ENCODE measurements at places on chromosomes 12 and 14.

- DNase-seq: no peak
These were observed 122.7 kb downstream of the SLC38A6 start for GRCh38 chr14:61103541-61104339.

DNA sequence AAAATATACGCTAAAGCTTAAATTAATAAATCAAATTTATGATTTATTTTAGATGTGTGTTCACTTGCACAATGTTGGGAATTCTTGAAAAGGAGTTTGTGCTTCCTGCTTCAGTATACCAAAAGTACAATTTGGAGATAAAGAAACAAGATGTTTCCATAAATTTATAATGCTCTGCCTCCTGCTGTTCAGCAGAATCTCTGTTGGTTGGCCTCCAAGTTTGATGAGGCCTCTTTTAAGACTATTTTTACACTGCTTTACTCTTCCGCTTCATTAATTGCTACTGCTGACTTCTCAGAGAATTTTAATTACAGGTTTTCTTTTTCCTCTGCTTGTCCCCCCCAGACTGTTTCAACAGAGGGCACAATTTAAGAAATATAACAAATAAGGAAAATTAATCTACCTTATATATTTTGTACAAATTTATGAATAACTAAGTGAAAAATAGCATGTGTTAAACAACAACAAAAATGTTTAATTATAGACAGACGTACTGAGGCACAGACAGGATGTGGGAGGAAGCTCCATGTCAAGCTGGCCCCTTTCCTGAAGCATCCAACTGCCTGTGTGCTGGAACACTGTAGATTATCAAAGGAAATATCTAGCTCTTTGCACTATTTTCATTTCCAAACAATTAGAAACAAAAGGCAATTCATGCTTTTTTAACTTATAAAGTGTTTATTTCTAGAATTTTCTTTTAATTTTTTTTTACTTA lies 83.9 kb downstream of the PIK3C2G start:
- no peak for DNase-seq

DNA sequence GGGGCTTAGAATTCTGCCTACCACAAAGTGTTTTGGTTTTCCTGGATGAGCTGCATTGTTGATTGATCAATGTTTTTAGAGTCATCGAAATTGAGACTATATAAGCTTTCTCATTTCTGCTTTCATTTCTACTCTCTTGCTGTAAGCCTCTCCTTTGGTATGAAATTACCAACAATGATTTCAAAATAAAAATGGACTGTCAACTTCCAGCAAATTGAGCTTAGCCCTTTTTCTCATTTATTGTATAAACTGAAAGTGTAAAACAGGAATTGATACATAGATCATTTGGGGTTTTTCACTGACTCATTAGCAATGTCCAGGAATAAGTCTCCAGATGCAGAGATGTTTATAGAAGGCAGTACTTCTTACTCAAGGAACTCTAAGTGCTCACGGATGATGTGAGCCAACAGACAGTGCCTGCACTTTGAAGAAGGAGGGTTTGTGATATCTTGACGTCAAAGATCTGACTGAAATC lies 20.0 kb upstream of the PCNX1 start:
- no peak for DNase-seq

GRCh38 chr14:22220427-22220826 lies 368.6 kb downstream of the DAD1 start:
- no peak for DNase-seq

GRCh38 chr12:58701536-58701935 lies 218.8 kb downstream of the LRIG3 start:
- DNase-seq: no peak

GRCh38 chr12:67391034-67391433 lies 121.9 kb downstream of the CAND1 start:
- no peak for DNase-seq

DNA sequence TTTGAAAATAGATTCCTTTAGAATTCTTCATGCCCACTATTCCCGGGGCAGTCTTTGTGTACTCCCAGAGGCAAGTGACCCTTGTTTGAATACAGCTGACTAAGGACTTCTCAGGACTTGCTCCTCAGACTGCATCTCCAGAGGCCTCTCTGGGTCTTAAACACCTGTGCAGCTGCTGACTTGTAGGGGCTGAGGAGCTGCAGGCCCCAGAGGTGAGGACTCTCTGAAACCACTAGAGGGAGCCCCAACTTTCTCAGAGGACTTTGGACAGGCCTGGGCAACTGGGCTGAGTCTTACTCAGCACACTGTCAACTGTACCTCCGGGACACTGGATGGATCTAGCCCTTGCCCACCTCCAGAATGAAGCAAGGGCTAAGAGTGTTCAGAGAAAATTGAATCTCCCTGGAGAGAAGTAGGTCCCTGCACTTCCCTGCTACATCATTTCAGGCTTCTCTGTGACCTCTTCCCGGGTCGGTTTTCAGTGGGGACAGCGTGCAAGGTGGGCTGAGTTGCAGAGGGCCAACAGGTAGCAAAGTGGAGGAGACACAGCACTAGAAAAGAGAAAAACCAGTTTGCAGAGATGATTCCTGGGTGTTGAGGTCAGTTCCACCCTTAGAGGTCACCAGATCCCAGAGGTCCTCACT lies 164.6 kb downstream of the TMEM117 start:
- peak; percentile 54 for DNase-seq

DNA sequence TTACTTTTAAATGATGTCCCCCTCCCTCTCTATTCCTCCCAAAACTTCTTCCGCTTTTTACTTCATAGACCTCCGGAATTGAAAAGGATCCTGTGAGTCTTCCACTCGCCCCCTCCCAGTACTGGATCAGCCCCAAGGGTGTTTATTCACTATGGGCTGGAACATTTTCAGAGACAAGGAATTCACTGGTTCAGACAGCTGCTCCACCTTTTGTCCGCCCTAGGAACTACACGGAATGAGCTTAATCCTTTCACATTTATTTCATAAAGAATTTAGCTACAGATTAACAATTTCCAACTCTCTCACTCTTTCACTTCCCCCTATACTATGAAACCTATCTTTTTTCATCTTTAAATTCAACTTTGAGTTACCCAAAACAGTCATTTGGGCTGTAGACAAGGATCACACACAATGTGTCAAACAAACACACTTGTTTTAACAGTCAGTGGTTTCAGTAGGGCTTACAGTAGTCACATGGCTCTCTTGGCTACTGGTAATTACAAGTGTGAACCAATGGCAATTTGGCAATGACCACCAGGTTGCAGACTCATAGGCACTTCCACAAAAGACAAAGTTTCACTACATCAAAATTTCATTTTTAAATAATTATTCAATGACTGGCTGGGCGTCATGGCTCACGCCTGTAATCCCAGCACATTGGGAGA lies 20.6 kb downstream of the CNIH1 start:
- peak; percentile 3 for DNase-seq

DNA sequence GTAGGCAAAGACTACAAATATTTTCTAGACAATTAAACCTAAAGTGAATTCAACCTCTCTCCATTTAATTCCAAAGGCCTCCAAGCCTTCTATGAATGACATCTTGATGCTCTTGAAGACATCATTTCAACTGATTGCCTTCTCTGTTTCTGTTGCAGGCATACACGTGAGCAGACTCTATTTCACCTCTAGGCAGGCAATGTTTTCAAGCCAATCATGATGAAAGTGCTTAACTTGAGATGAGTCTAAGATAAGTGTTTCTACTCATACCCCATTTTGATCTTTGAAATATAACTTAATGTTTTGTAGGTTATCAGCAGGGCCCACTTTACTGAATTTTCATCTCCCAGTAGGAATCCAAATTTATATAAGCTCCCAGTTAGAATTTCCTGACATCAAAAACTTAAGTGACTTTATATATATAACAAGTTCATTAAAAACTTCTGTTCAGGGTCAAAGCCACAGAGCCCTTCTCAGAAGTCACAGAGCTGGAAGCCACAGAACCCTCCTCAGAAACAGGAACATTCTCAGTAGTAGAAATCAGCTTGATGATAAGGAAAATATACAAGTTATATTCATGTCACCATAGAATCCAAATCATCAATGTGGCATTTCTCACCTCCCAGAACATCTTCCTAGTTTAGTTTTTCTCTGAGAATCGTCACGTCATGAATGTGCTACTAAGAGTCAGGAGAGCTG lies 108.5 kb downstream of the PHLDA1 start:
- no peak for DNase-seq

DNA sequence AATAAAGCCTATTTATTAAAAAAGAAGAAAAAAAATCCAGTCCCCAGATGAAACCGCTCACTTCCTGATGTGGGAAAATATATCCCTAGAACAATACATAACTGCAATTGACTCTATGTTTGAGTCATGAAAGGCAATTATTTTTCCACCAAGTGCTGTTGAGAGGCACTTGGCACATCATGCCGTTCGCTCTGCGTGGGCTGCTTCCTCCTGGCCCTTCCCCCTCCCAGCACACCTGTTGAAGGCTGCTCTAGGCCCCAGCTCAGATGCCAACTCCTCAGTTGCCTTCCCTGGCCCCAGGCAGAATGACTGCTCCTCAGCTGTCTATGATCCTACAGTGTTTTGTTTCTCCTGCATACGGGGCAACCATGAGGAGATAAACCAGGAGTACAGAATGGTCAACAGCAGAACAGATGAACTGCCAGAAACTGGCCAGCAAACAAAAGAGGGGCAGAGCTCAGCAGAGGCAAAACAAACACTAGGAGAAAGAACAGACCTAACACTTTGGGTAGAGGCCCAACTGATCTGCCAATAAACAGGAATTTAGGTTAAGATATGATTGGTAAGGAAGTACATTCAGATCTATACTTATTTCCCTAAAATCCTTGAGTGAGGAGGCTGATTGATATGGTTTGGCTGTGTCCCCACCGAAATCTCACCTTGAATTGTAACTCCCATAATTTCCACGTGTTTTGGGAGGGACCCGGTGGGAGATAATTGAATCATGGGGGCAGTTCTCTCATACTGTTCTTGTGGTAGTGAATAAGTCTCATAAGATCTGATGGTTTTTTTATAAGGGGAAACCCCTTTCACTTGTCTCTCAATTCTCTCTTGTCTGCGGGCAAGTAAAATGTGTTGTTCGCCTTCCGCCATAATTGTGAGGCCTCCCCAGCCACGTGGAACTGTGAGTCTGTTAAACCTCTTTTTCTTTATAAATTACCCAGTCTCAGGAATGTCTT lies 58.6 kb downstream of the SLC38A1 start:
- DNase-seq: peak; percentile 92

- DNase-seq: peak; percentile 56
These were observed 11.2 kb downstream of the ESRRB start for GRCh38 chr14:76386944-76387782.

DNA sequence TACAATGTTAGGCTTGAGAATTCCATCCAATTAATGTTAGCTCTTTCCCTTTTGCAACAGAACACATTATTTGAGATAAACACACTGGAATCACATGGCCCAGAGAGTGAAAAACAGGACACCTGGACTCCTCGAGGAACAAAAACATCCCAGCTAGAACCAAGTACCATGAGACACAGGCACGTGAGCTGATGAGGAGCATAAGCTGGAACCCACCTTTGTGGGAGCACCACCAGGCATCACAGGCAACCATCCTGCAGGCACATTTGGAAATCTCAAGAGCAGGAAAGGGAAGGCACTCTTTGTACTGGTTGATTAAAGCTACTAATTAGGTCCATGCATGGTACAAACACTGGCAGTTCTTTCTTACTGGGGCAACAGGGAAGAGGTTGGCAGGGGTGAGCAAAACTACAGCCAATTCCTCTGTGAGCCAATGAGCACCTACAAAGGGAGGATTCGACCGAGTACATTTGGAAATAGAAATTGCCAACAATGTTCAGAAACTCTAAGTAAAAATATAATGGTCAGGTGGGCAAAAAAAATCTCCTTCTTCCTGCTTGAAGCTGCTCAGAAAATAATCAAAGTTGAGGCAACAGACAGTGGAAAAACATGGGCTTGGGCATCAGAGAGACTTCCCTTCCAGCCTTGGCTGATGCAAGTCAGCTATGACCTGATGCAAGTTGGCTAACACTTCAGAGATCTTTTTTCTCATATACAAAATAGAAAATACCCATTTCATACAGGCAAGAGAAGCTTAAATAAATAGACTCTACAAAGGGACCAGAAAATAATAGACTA lies 216.7 kb downstream of the NUAK1 start:
- peak; percentile 10 for DNase-seq

- DNase-seq: no peak
These were observed 60.8 kb downstream of the NDUFA12 start for GRCh38 chr12:94942663-94943062.

GRCh38 chr12:67689385-67689784 lies 40.8 kb downstream of the DYRK2 start:
- no peak for DNase-seq

DNA sequence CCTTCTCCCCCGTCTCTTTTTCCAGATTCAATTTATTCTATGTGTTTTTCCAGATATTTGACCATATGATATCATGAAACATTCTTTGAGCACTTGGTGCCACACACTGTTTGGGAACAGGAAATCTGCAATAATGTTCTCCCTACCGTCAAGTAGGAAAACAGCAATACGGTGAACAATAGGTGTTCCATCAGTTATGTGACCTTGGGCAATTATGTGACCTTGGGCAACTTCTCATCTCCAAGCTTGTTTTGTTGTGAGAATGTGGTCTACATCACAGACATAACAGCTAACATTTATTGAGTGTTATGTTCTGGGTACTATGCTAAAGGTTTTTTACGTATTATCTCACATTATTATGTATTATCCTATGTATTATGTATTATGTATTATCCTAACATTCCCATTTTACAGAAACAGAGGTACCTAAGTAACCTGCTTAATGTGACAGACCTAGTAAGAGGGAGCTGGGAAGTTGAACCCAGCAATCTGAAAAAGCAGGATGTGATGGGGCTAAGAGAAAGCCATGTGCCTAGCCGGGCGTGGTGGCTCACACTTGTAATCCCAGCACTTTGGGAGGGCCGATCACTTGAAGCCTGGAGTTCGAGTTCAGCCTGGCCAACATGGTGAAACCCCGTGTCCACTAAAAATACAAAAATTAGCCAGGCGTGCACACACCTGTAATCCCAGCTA lies 1.2 kb upstream of the NEK9 start:
- DNase-seq: no peak

- DNase-seq: peak; percentile 48
These were observed 111.9 kb upstream of the CCDC175 start for GRCh38 chr14:59688224-59689170.

- DNase-seq: no peak
These were observed 12.0 kb upstream of the NUDT14 start for GRCh38 chr14:105192866-105193731.

DNA sequence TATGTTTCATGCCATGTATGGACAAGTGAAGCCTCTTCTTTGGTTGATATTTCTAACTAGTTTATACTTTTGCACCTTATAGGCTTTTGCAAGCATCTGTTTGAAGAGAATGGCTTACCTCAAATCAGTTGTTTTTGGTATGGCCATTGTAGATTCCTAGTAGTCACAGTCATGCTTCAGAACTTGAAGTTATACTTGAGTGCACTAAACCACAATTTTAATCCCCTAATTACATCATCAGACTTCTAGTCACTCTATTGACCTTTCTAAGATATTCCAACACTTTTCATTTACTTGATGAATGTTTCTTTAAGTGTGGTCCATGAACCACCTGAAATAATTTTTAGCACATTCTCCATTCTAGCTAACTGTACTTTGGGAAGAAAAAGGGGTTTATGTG lies 18.6 kb upstream of the KLRB1 start:
- DNase-seq: no peak

- no peak for DNase-seq
These were observed 32.3 kb downstream of the NRDE2 start for GRCh38 chr14:90299408-90299807.
